AG09309 (cell line): ENCODE measurements at places on chromosomes 13 and 19.

DNA sequence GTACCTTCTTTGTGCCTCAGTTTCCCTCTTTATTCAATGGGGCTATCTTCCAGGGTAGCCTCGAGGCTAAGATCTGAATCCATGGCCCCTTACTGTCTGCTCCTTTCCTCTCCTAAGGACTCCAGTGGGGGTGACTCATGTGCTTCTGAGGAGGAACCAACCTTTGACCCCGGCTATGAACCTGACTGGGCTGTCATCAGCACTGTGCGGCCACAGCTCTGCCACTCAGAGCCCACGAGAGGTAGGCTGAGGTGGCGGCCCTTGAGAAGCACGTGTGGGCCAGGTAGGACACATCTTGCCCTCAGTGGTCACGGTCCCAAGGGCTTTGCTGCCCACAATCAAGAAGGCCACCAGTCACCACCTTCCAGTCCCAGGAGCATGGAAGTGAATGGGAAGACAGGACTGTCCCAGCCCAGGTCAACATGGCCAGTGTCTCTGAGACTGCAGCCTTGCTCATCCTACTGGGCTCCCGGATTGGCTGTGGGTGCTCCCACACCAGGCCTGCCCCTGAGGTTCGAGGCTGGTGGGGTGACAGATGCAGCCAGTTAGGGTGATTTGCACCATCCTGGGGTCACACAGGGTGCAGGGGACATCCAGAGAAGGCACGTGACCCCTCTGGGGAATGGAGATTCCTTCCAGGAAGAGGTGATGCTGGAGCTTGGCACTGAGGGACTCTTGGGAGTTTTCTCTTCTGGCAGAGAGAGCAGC is 2.8 kb downstream of the TBC1D17 start:
- DNase-seq: no peak

GRCh38 chr19:14686411-14686810 is 3.4 kb upstream of the ZNF333 start:
- no peak for DNase-seq

DNA sequence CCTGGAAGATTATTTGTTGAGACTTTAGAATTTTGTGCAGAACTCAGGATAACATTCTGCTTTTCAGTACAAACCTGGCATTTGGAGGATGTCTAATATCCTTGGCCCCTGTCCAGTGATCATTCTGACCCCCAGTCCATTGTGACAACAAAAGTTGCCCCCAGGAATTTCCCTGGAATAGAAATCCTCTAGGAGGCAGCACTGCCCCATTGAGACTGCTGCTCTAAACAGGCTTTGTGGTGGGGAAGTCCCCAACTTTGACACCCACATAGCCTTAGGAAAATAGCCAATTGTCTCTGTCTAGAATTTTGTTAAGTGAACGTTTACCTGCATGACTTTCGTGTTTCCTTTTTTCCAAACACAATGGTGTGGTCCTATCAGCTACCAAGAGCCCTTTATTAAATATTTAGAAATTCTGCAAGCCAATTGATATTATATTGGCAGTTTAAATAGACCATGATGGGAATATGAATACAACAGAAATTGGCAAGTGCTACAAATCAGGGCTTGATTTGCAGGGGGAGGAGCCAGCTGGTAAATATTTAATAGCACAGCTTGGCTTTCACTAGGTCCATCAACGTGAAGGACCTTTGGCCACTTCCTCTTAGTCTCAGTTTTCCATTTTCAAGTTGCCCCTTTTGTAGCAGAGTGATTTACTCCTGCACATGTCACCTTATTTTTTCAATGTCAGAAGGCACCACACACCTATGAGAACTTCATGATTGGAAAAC is 451.7 kb downstream of the EFNB2 start:
- DNase-seq: no peak

GRCh38 chr19:35458731-35459391 is 10.8 kb downstream of the FFAR2 start:
- no peak for DNase-seq

GRCh38 chr19:29428071-29428470 is 97.7 kb upstream of the VSTM2B start:
- DNase-seq: no peak

DNA sequence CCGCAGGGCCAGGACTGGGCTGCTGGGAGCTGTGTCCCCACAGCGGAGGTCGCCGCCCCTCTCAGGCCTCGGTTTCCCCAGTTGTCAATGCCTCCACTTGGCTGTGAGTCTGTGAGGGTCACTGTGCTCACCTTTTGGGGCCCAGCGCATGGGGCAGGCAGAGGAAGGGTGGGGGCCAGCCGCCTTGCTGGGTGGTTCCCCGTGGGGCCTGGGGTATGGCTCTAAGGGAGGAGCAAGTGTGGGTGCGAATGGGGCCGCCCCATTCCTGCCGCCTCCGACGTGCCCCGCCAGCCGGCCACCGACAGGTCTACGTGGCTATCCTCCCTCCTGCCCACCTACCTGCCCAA is 800 bp upstream of the FGF22 start:
- no peak for DNase-seq

- DNase-seq: no peak
Measured at GRCh38 chr19:14550201-14550754, 20.9 kb downstream of the TECR start.

GRCh38 chr13:78630511-78630910 is 27.2 kb upstream of the POU4F1 start:
- no peak for DNase-seq

GRCh38 chr19:18301718-18302111 is 20.3 kb upstream of the JUND start:
- DNase-seq: no peak
